ENCODE measurements at places on chromosomes 7 and 10.

- no peak for DNase-seq
These were observed 17.5 kb downstream of the STEAP1B start for GRCh38 chr7:22482503-22482902.

- DNase-seq = no peak
These were observed 251.0 kb downstream of the NSUN6 start for GRCh38 chr10:18400201-18400905.

DNA sequence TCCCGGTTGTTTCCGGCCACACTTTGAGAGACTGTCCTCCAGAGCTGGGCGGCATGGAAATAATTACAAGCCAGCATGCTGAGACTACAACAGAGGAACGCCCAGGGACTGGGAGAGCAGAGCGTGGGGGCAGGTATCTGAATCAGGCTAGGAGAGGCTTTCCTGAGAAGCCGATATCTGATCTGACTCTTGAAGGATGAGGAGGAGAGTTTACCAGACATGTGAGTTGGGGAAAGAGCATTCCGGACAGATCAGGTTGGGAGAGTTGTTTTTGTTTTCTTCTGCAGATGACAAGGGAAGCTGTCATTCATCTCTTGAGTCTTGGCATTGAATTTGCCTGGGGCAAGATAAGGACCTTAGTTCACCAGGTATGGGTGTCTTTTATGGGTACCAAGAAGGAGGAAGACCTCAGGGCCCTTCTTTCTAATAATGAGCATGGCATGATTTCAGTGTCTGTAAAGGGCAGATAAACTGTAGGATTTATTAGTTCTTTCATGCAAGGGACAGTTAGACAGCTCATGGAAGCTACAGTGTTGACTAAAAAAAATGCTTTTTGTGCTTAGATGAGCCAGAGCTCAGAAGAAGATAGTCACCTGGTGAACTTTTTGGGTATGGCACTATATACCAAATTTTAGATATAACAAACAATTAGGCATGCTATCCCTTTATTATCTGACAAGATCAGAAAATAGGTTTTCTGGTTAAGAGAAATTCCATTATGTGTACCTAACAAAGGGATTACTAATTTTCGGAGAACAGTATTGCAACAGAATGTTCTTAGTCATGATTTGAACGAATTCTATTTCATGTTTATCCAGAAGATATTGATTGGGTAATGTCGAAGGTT is 36.2 kb downstream of the WBP1L start:
- no peak for DNase-seq

GRCh38 chr7:115417662-115418061 is 495.8 kb downstream of the MDFIC start:
- DNase-seq = no peak

DNA sequence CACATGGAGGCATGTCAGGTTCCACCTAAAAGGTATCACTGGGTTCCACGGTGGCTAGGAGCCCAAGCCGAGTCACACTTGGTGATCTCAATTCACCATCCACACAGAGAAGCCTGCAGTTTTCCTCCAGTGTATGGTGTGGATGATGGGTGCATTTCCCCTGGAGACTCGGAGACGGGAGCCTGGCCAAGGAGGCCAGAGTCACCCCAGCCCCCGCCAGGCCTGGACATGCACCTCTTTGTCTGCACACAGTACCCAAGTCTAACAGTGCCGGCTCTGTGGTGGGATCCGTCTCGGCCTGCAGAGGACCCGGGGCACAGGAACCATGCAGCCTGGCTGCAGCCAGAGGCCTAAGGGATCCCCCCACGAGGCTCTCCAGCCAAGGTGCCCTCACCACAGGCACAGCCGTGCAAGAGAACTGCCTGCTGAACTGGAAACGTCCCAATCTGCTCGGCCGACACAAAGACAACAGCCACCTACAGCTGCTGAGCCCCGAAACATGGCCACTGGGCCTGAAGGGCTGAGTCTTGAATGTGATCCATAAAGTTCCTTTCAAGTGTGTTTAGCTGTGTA is 75.2 kb downstream of the DIP2C start:
- DNase-seq = no peak

GRCh38 chr10:23047201-23048050 is 48.0 kb upstream of the MSRB2 start:
- no peak for DNase-seq

DNA sequence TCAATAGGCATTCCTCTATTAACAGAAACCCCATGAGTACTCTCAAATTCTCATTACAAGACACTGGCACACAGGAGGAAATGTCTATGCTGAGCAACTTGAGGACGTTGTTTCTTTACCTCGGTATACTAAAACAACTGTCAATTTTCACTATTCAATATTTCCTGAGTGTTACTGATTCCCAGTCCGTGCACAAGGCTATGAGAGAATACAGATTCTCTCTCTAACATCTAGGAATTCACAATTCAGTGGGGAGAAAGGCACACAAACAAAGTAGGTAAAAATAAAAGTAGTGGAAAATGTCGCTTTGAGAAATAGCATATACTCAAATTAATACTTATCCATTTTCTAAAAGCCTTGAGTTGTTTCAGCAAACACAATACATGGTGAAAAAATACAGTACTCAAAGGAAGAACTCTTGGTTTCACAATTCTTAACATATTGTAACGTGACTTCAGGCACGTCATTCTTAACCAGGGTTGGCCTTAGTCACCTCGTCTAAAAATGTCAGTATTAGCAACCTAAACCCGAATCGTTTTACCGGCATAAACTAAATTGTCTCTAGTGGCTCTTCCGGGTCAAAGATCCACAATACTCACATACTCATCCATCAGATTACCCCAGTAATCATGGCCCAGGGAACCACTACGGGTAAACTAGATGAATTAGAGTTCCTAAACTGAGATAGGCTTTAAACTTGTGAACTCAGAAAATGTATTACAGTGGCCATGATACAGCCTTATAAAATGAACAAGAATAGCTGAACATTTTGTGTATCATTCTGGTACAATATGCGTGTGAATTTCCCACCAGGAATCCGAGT is 1.5 kb downstream of the IPMK start:
- DNase-seq = peak; percentile 78

DNA sequence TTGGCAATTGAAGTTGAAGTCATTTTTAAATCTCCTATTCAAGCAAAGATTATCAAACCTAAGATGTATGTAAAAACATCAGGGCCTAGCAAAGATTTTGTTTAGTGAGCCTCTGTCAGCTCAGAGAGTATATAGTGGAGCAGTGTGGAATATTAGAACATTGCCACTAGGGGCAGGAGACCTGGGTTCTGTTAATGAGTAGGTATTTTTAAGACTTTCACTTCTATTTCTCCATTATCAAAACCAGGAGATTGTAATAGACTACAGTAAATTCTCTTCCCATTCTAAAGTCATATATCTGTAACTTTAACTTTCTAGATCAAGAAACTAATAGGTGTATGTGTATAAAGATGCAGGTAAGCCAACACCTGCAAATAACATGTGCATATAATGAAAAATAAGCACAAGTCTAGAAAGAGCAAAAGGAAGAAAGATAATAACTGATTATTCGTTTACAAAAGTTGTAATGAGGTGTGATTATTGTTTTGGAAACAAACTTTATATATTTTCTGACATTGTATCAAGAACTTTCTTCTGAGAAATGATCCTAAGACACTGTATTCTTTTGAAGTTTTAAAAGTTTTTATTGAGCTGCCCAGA is 64.4 kb downstream of the KCND2 start:
- peak; percentile 63 for DNase-seq

DNA sequence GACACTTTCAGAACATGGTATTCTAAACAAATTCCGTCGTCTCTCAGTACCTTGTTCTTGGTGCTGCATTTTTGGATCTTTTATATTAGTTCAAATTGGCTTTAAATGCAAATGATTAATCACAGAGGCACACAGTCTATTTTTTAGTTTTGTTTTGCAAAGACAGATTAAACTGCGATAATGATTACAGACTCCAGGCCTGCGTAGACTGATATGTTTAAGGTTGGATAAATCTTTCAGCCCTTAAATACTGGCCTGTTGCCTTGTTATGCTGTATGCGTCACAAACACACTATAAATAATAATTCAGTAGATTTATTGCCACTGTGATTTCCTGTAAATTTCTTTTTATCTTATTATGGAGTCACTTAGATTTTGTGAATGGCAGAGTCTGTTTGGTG is 19.3 kb downstream of the CACNB2 start:
- DNase-seq = no peak

DNA sequence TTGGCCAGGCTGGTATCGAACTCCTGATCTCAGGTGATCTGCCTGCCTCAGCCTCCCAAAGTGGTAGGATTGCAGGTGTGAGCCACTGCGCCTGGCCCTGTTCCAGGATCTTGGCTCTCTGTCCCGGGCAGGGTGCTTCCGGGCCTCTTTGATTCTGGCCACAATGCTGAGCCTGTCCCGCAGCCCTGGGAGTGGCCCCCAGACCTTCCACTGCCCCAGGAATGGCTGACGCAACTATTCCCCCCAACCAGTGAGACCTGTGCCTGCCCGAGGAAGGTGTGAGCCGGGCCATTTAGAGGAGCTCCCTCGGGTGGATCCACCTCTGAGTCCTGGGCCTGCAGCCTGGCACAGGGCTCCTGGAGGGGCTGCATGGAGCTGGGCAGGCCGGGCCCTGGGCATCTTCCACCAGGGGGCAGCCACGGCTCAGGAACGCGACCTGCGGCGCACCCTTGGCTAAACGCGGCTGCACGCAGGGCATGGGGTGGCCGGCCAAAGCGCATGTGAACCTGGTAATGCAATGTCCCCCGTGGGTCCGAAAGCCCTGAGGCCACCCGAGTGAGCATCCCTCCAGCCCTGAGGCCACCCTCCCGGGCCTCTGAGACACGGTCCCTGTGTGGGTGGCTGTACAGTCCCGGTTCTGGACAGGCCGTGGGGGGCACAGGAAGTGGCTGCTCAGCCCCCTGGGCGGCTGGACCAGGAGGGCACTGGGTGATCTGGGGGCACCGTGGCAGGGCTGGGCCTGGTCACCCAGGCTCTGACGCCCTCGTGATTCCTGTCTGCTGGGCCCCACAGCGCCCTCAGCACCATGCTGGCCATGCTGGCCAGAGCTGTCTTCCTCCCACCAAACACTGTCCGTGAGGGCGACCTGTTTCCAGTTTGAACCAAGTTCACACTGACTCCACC is 24.8 kb downstream of the GRIFIN start:
- DNase-seq = peak; percentile 91

GRCh38 chr7:47266799-47267198 is 315.1 kb downstream of the TNS3 start:
- DNase-seq = no peak

GRCh38 chr10:131431533-131431932 is 120.0 kb upstream of the TCERG1L start:
- no peak for DNase-seq

DNA sequence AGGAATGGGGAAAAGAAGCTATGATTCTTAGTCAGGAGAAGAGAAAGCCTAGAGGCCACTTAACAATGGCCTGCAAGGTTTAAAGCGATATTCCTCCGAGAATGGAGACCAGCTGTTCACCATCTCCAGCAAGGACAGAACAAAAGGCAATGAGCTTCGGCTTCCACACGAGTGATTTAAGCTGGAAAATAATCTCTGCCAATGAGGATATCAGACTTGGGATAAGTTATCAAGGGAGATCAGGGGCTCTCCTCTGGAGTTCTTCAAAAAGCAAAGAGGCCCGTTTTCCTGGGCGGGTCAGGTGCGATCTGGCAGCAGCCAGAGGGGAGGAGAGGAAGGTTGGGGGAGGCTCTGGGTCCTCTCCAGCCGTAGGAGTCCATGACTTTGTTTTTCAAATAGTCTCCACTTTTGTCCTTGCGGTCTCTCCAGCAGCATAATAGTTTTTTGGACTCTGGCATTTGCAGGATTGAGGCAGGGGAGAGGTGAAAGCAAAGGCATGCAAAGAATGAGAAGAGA is 211.3 kb downstream of the SKIDA1 start:
- no peak for DNase-seq

- no peak for DNase-seq
These were observed 332.7 kb upstream of the MAGI2 start for GRCh38 chr7:79786187-79786586.

DNA sequence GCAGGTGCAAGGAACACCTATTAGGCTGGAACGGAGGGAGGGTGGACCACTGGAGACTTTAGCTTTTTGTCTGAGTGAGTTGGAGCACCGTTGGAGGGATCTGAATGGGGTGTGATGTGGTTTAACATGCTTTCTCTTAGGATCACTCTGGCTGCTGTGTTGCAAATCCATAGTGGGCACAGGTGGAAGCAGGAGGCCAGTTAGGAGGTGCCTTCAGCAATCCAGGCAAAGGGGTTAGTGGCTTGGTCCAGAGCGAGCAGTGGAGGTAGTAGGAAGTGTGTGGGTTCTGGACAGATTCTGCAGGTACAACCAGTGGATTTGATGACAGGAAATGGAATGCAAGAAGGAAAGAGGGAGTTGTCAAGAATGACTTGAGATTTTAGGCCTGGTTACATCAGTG is 95.0 kb downstream of the MMRN2 start:
- no peak for DNase-seq

DNA sequence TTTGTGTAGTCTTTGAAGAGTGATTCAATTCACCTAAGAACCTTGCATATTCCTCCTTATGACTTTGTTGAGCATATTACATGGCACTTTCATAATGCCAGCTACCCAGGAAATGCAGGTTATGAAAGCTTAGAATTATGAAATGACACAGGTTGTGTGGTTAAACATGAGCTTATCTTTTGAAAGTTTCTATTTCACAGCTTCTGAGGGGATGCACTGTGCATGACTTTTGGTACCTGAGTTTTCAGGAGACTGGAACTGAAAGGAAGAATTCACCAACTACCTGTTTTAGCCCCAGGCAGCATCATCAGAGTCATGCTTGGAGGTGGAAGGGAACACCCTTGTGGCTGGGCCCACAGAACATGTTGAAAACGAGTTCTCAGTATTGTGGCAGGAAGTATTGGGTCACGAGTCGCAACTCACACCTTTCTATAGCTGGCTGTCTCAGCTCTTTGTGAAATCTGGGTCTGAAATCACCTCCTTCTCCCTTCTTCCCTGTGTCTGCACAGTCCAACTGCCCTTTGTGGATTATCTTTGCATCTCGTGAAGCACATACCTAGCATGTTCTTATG is 228.2 kb downstream of the PTEN start:
- DNase-seq = peak; percentile 48

DNA sequence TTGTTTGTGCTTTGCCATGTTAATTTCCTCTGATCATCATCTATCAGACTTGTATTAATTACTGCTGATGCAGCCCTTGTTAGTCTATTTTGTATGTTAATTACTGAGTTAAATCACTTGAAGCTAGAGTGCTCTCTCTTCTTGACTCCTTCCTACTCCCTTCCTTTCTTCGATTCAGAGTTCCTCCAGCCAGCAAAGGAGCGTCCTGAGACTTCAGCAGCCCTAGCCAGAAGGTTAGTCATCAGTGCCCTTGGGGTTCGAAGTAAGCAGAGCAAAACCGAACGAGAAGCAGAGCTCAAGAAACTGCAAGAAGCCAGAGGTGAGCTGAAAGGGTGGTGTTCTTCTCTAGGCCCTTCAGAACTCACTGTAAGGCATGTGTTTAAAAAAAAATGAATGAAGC is 32.1 kb downstream of the LOXL4 start:
- no peak for DNase-seq

All from Karpas-422 (cell line).